ENCODE measurements at places on chromosomes 16 and 17.

DNA sequence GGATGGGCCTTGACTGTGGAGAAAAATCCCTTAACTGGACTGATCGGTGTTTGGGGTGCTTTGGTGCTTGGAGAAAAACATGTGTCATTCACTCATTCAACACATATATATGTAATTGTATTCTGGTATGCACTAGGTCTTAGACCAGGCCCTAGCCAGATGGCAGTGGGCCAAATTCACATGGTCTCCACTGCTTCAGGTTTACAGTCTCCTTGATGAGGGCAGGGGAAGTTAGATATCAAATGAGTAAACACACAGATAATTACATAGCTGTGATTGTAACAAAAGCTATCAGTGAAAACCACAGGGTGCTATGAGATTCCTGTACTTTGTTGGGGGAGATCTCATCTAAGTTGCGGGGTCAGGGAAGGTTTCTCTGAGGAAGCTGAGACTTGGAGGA is 78.8 kb downstream of the WWP2 start:
- no peak for DNase-seq

GRCh38 chr17:62134397-62134796 is 69.3 kb upstream of the MED13 start:
- DNase-seq = no peak

DNA sequence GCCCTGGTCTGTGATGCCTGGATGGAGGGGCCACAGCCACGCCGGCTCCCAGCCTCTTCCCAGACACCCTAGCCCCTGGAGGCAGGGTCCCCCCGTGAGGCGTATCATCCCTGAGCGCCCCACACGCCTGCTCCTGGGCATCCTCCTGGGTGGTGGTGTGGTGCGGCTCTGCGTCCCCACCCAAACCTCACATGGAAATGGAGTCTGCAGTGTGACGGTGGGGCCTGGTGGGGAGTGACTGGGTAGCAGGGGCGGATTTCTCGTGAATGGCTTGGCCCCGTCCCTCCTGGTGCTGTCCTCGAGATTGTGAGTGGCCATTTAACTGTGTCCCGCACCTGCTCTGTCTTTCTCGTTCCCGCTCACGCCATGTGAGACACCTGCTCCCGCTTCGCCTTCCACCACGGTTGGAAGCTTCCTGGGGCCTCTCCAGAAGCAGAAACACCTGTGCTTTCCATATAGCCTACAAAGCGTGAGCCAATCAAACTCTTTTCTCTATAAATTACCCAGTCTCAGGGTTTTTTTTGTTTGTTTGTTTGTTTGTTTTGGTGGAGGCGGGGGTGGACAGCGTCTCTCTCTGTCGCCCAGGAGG is 5.9 kb upstream of the SSTR5 start:
- no peak for DNase-seq

- no peak for DNase-seq
Measured at GRCh38 chr16:75836347-75837010, 110.2 kb upstream of the CPHXL start.

- DNase-seq = no peak
Measured at GRCh38 chr16:65410801-65411200, 288.9 kb upstream of the CDH11 start.

GRCh38 chr16:27355610-27356009 is 41.8 kb downstream of the IL4R start:
- DNase-seq = no peak

DNA sequence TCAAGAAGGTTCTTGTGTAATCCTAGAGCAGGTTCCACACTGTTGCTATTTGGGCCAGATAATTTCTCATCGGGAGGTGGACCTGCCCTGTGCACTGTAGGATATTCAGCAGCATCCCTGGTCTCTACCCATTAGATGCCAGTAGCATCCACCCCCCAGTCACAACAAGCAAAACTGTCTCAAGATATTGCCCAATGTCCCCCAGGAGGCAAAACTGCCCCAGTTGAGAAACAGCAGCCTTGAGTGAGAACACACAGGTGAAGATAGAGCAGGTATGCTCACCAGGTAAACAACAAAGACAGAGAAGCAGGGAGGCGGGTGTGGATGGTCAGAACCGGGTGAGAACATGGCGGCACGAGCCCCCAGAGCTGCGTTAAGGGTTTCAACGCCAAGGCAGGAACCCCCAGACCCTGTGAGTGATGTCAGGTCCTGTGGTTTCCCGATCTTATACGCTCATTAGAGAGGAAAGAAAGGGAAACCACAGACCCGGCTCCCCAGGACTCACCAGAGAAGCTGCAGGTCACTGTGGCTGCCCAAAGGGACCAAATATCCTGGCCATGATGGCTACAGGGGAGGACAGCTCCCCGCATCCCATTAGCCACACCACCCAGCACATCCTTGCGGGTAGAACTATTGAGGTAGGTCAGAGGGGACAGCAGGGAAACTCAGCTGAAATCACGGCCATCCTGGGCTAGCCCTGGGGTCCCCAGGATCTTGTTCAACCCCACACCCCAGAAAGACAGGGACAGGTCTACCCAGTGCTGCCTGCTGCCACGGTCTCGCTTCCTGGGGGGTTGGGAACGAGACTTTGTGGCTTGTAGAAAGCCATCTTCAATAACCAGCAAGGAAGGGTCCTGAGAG is 21.2 kb downstream of the CDC42EP4 start:
- DNase-seq = no peak

- no peak for DNase-seq
Measured at GRCh38 chr17:11986942-11987329, 10.3 kb downstream of the ZNF18 start.

GRCh38 chr16:19393226-19394111 is 24.2 kb upstream of the TMC5 start:
- no peak for DNase-seq

- DNase-seq = no peak
Measured at GRCh38 chr17:76543482-76543825, 3.6 kb downstream of the PRCD start.

GRCh38 chr17:10728331-10728892 is 1.4 kb downstream of the TMEM220 start:
- no peak for DNase-seq

DNA sequence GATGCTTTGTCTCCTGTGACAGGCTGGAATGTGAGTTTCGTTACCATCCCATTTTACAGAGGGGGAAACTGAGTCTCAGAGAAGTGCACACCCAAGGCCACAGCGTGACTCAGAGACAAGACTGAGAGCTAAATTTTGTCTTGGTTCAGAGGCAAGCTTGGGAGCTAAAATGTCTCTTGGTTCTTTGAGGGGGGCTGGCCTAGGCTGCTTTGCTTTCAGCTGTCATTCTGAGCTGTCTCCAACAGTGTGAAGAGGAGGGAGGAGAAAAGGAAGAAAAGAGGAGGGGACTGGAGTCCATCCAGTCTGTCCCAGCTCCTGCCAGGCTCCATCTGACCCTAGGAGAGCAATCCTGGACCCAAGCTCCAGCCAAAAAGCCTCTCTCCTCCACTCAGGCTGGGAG is at the start of gene CLEC19A:
Gene CLEC19A, plus strand, starts transcription at position 301 of the 400 bp plus-strand sequence. CDS start 121 bp downstream, outside the sequence.
- DNase-seq = no peak

- DNase-seq = no peak
Measured at GRCh38 chr16:1654505-1655268, 23.4 kb upstream of the JPT2 start.

GRCh38 chr17:49915260-49915659 is 53.7 kb upstream of the DLX4 start:
- DNase-seq = no peak

Measured in stimulated activated CD4-positive, alpha-beta T cell treated with anti-CD3 and anti-CD28 coated beads, TNF-alpha, amount 100 ng/mL, for 4 hours (primary cell).